LHCN-M2 (cell line): ENCODE measurements at places on chromosomes 3 and 15. TPM values are rescaled to one million over a fixed set of nuclear protein-coding genes. Genes with fewer than 3 reads are reported as not detected.
A peak's percentile ranks its signal among the peaks of the same experiment; 100 is the strongest.

The CAMKV gene
- 0.06 TPM in 1 of 2 replicates, not detected in the other for total RNA-seq

The DHFR2 gene
- total RNA-seq: 3.5 and 4.2 TPM in 2 replicates

- DNase-seq: peak; percentile 37
Measured at GRCh38 chr3:142180761-142181362, 31.5 kb upstream of the TFDP2 start.

- DNase-seq: peak; percentile 49
Measured at GRCh38 chr3:39208463-39209055, 16.2 kb upstream of the XIRP1 start.

DNA sequence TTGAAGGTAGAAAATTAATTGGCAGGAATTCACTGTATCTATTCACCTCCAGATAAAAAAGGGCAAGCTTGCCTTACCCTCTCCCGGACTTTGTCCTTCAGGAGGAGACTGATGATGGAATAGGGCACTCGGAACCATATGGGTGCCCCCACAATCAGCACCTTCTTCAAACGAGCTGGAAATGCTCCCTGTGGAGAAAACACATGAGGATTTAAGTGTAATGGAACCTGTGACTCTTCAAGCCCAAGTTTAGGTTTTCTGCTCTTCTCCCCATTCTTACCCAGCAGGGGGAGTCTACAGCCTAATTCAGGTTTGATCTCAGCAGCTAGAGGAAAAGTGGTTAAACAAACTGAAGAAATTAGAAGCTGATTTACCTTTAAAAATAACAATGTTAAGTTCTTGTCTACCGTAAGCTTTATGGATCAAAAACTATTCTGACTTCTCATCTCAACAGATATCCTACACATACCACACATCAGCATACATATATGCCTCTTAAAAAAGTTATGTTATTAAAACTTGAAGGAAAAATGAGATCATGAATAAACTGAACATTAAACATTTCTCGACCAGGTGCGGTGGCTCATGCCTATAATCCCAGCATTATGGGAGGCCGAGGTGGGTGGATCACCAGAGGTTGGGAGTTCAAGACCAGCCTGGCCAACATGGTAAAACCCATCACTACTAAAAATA is 57.5 kb upstream of the SIN3A start:
- peak; percentile 48 for DNase-seq

The SLC51A gene
- not detected in 2 replicates for total RNA-seq

The AADACL2 gene
- total RNA-seq: not detected in 2 replicates

- DNase-seq: no peak
Measured at GRCh38 chr3:177236704-177237103, 39.4 kb upstream of the TBL1XR1 start.

DNA sequence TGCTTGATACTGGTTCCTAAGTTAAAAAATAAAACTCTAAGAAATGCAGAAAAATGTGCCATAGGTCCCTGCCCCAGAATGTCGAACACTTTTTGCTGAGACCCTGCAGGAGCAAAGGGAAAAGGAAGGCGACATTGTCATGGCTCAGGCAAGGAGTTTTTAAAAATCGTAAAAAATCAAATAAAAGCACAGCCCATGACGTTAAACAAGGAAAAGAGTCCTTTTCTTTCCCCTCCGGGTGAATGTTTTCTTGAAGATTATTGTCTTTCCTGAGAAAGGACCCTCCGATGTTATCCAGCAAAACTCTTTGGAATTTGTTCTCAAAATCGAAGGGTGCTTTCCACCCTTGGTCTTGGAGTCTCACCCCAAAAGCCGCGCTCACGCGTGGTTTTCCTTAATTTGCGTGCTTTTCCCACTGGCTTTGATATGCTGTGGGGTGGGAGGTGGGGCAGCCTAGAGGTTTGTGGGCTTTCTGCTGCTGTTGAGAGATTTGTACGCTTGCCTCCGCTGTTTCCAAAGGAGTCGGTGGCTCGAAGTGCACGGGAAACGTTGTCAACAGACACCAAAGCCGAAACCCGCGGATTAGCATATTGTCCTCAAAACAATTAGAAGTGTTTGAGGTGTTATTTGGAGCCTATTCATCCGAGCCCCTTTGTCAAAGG is 2.9 kb downstream of the SOX14 start:
- DNase-seq: no peak

The SOX2 gene
- total RNA-seq: not detected in 2 replicates

GRCh38 chr3:80439490-80439889 is 671.7 kb upstream of the ROBO1 start:
- no peak for DNase-seq

DNA sequence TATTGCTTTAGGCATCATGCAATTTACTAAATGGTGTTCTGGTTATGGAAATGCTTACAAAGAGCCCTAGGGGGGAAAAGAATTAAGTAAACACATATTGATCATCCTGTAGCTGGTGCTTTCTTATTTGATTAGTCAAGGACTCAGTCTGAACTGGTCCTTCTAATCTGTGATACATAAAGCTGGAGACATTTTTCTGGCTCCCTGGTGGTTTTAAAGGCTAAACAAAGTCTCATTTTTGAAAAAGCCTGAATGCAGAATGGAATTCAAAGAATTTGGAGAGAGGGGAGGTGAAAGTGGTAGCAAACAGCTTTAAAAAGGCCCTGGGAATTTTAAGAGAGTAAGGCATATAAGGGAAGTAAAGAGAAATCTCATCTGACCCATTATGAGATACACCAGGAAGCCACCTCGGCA is 149.7 kb downstream of the RBMS3 start:
- DNase-seq: peak; percentile 75

DNA sequence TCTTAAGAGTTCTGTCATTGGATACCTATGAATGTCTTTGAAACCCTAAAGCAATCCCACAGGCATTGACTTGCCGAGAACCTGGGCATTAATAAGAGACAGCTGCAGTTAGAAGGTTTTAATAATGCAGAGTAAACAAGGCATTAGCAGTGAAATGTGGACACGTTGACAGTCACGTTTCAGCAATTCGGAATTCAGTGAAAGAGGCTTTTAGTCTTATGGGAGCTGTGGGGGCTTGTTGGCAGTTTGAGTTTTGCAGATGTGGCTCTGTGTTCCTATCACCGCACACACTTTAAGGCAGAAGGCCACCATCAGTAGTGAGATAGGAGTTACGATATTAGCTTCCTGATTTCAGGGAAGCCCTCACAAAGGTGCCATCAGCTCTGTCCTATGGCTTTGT is 145.2 kb upstream of the NUDT16 start:
- no peak for DNase-seq

GRCh38 chr3:13378155-13378554 is 42.0 kb downstream of the NUP210 start:
- DNase-seq: peak; percentile 1

GRCh38 chr3:171803044-171803443 is 7.2 kb downstream of the PLD1 start:
- DNase-seq: no peak

- no peak for DNase-seq
Measured at GRCh38 chr3:64708456-64708855, 20.7 kb upstream of the ADAMTS9 start.

The THUMPD3 gene
- 46.8 and 55.0 TPM in 2 replicates for total RNA-seq

DNA sequence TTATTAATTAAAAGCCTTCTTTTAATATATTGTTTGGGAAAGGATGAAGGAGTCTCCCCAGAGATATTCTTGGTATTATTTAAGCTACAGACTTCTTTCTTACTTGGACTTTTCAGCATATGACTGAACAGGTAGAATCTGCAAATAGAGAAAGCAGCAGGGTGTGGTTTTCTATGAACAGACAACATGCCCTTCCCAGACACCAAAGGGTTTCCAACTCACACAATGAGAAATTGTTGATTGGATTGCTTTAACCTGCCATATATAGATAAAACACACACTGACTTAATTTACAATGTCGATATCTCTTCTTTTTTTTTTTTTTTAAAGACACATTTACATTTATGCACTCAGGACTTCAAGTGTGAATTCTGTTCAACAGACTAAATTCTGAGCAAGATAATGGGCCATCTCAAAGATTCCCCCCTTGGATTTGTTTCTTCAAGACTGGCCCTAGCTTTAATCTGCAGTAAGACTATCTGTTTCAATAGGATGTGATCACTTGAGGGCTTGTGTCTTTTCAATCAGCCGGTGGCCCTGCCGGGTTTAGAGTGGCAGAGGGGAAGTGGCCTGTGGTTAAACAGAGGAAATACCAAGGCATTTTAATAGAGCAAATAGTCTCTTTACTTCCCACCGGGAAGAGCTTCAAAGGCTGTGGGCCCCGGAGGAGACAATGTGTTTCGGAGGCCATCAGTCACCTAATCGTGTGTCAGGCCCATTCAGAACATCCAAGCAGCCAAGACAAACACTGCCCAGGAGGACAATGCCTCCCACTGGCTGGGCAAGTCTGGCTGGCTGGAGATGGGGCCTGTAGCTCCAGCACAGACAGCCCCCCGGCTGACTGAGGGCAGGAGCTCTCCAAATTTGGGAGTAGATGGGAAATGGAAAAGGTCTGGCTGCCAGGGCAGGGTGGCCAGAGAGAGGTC is 6.1 kb downstream of the IL17RD start:
- peak; percentile 9 for DNase-seq

- DNase-seq: no peak
Measured at GRCh38 chr15:35304389-35304788, 219.3 kb upstream of the NANOGP8 start.

- no peak for DNase-seq
Measured at GRCh38 chr3:34248352-34248751, 449.9 kb downstream of the PDCD6IP start.

DNA sequence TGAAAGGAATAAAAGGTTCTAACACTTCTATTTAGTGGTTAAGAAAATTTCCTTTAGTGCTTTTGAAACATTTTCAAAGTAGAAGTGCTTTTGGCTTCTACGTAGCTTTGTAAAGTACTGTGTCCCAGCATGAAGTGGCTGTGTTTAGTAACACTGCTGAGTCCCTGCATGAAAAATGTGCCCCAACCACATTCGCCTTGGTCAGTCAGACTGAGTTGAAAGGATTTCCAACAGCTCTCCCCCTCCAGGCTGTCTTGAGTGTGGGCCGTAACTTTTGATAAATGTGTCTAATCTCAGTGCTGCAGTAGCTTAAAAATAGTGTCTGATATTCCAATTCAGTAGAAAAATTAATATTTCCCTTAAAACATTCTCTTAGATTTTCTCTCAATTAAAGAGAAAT is 115.0 kb downstream of the NR1D2 start:
- DNase-seq: peak; percentile 67

The PLS1 gene
- 0.45 and 1.1 TPM in 2 replicates for total RNA-seq

GRCh38 chr3:54564374-54564925 is 363.4 kb downstream of the LRTM1 start:
- DNase-seq: no peak

DNA sequence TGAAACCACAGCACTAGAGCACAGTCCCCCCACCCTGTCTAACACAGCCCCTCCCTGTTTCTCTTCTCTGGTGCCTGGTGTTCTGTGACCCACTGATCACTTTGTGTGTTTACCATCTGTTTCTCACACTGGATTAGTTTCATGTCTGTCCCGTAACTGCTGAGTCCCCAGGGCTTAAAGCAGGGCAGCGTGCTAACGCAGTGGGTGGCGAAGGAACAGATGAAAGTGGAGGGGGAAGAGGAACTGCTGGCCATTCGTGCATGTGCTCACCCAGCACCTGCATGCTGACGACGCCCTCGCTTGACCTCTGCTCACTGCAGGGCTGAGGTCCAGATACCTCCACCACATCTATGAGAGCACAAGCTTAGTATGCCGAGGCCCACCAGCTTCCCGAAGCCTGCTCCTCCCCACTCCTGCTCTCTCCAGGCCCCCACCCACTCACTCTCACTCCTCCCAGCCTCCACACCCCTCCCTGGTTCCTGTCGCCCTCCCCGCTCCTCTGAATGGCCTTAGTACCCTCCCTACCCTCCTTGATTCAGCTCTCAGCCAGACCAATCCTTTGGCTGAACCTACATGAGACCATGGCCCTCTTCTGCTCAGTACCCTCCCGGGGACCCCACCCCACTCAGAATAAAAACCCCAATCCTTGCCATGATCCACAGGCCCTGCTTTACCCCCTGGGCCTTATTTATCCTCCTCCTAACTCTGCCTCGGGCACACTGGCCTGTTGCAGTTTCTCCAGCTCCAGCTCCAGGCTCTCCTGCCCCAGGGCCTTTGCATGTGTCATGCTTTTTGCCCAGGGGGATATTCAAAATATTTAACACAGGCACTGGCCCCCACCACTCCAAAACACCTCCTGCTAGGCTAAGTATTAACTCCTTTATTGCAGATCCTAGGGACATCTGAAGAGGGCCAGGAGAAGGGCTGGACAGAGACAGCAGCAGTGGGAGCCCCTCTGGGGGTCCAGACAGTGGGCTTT is 15.1 kb upstream of the IQSEC1 start:
- DNase-seq: no peak

- no peak for DNase-seq
Measured at GRCh38 chr15:80483725-80484161, 79.6 kb downstream of the ARNT2 start.

- DNase-seq: peak; percentile 95
Measured at GRCh38 chr3:182740710-182741109, 52.6 kb upstream of the ATP11B start.

GRCh38 chr3:139677388-139678155 is at the start of gene NMNAT3:
Gene NMNAT3 (minus strand): TSS chr3:139677972. CDS start chr3:139627724, 50,248 bp downstream.
- no peak for DNase-seq

DNA sequence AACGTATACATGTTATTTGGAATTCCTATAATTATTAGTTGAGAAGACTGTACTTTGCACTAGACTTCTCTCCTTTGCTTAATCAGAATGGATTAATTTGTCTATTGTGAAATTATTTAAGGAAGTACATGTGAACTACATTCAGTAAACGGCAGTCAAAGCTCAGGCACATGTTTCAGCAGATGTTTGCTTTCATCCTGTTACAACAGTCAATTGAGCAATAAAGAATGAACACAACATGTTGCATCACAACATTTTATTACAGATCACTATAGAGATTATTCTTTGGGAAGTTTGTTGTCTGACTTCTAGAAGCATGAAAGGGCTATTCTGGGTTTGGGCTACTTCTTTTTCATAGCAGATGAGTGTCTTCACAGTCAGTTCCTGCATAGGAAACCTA is 39.2 kb downstream of the RAB27A start:
- peak; percentile 78 for DNase-seq

The HAPLN3 gene
- total RNA-seq: 3.1 and 4.1 TPM in 2 replicates

The GRAMD1C gene
- 2.2 TPM in 2 replicates for total RNA-seq

DNA sequence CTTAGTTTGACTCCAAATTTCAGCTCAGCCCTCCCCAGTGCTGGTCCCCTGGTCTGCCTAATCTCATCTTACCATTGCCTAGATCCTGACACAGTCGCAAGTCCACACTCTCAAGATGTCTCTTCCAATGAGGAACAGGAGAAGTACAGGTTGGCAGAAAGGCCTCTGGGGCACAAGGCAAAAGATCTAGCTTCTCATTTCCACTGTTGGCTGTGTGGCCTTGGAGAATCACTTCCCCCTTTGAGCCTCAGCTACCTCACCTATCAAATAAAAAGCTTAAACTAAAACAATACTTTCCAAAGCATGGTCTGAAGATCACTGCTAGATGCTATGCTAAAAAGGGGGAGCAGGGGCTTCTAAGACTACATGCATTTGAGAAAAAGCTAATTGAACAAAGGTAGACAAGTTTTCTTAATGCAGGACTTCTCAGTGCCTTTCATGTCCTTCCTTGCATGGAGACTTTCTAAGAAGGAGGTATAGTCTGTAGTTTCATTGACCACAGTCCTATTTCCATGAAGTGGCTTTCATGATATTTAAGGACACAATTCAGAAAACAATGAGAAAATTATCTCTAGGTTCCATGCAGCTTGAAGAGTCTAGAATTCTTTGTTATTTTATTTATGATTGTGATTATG is 118.0 kb upstream of the RAD18 start:
- no peak for DNase-seq
